ENCODE measurements at places on chromosomes 7 and 10.

DNA sequence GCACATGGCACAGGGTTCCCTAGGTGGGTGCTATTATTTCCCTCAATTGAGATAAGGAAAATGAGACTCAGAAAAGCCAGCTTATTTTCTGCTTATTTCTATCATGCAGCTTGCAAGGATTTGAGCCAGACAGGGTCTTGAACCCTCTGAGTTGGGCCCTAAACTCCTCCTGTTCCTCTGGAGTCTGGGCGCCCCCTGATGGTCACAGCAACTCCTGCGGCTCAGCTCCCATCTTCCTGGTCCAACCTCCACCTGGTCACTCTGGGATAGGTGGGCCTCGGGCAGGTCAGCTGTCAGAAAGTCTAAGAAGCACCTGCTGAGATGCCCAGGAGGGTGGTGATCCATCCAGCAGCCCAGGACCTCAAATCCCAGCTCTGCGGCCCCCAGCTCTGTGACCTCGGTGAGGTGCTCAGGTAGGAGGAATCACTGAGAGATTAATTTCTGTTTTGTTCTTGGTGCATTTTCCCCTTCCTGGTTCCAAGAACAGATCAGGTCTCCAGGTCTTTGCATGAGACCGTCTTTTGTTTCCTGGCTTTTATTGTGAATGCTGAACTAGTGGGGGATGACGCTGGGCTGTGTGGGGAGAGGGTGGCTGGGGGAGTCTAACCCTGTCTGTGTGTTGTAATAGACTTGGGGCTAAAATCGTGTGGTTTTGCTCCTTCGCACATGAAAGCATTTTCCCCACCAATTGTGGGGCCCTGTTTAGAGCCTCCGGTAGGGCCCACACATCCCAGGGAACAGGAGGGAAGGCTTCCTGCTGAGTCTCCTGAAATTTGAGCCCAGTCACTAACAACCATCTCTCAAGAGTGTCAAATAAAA, 32.8 kb downstream of the TMEM130 start:
- DNase-seq: no peak

GRCh38 chr7:89332026-89332425, 536.5 kb upstream of the TEX47 start:
- no peak for DNase-seq

DNA sequence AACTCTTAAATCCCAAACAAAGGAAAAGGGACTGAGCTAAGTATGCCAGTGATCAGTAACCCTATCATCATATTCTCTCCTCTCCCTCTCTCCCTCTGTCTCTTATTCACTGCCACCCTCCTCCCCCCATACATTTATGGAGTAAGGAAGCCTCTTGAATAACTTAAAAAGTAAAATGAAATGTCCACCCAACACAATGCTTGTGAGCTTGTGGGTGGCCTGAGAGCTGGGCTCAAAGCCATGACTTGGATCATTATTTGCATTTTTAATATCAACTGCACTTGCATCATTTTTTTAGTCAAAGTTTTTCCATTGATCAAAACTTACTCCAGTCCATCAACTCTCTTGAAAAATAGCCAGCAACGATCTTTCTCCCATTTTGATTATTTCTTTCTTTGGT, 46.8 kb downstream of the FAM107B start:
- no peak for DNase-seq

DNA sequence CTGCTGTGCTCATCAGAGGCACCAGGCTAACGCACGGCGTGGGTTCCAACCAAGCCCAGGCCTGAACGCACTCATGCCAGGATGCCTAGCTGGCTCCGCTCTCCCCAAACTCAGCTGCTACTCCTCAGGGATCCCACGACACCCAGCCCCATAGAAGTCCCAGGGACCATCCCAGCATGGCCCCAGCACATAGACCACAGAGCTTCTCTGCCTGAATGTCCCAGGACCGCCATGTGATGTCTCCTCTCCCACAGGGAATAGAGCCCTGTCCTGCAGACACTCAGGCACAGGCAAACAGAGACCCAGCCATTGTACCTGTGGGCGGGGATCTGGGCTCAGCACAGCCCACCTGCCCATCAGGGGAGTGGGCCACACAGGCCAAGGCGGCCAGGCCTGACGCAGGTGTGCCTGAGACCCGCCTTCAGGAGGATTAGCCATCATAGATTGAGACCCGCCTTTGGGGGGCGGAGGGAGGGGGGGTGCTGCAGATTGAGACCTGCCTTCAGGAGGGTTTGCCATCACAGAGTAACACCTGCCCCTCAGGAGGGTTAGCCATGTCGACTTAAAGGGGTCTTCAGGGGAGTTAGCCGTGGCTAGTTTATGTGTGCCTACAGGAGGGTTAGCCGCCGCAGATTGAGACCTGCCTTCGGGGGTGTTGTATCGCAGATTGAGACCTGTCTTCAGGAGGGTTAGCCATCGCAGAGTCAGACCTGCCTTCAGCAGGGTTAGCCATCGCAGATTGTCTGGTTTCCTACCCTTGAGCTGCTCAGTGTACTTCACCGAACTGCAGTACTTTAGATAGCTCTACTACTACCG, 29.0 kb downstream of the RASGEF1A start:
- DNase-seq: no peak

DNA sequence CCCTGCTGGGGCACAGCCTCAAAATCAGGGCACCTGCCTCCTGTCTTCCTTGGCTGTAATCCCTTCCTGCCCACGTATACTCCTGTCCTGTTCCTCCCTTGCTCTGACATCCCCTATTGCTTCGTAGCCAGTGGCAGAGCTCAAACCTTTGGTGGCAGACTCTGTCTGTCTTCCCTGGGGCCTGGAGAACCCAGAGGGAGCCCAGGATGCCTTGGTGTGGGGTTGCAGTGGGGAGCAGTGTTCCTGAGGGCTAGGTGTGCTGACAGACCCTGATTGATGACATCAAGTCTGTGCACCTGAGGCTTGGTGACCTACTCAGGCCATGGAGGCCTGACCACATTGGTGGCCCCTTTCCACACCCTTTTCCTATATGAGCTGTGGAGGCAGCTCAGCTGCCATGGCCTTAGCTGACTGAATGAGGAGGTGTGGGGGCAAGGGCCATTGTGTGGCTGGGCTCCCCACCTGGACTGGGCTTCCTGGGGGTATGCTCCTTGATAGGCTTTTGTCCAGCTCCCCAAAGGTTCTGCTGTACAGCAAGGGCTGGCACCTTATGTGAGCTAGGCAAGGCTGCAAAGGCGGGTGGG, 5.4 kb upstream of the GCK start:
- DNase-seq: no peak

DNA sequence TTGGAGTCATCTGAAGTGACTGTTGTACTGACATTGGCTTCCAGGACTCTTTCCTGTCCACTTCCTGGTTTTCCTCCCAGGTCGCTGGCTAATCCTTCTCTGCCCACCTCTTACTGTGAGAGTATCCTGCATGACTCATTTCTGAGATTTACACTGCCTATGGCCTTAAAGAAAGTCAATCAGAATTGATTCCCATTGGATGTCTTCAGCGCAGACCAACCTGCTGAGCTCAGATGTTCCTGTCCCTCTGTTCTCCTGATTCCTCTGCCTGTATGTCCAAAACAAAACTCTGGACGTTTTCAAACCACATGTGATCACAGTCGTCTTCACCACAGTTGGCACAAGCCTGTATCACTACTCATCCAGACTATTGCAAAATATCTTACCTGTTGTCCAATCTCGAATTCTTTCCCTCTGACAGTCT, 262.1 kb downstream of the CREB5 start:
- DNase-seq: no peak

DNA sequence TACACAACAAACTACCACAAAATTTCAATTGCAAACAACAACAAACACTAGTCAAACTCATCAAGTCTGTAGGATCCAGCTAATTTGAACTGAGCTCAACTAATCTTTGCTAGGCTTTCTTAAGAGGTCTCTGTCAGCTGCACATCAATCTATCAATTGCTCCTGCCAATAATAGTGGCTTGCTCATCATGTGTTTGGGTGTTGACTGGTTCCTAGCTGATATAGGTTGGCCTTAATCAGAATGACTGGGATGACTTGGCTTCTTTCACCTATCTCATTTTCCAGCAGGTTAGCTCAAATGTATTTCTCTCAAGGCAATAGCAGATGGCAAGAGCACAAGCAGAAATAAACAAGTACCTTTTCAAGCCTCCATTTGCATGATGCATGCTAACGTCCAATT, 370.3 kb upstream of the NFE2L3 start:
- no peak for DNase-seq

DNA sequence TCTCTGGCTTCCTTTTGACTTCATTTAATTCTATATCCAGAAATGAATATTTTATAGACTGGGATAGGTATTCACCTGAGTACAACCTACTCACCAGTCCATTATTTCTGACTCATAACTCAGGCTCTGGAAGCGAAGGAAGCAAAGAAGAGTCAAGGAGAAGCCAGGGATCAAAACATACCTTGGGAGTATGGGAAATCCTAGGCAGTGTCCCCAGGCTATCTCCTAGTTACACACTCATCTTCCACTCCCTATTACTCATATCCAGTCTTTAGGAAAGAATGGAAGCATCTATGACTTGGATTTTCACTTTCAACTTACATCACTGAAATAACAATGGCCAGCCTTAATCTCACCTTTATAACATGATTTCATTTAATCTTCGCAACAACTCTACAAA, 40.9 kb upstream of the ELAPOR2 start:
- DNase-seq: no peak

DNA sequence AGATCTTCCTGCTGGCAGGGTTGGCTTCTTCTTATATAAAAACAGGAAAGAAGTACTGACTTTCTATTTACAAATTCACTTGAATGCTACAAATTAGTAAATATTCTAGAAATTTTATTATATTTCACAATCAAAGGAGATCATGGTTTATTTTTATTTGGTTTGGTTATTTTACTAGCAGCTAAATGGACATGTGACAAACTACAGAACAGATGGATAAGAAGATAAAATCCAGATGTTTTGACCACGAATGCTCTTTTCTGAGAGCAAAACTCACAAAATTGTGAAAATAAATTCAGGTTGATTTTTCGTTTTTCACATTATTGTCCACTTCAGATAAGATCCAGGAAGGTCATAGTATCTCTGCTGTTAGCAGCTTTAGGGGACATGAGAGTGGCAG, 55.4 kb downstream of the CACNA2D1 start:
- DNase-seq: no peak

GRCh38 chr7:81484261-81484660, 285.6 kb downstream of the HGF start:
- no peak for DNase-seq

GRCh38 chr7:6147627-6148026, 116.5 kb downstream of the ANKRD61 start:
- DNase-seq: no peak

- DNase-seq: no peak
Measured at GRCh38 chr10:20274571-20274970, 458.3 kb downstream of the PLXDC2 start.

DNA sequence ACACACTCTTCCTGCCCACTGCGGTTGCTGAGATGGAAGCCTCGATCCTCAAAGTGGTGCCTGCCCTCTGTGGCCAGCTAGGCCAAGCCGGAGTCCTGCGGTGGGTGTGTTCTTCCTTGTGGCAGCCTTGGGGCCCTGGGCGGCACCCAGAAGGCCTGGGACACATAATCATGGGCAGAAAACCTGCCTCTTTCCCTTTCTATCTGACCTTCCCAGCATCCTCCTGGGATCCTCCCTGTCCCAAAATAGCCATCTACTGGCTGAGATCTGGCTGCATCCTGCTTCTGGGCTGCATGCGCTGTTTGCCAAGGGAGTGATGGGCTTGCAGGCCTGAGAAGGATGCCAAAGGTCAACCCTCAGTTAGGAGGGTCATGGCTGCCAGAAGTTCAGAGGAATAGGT, 23.9 kb downstream of the COL13A1 start:
- DNase-seq: no peak

GRCh38 chr7:45891462-45892402, 3.4 kb downstream of the IGFBP1 start:
- DNase-seq: no peak

GRCh38 chr7:105285118-105285874, 103.4 kb downstream of the SRPK2 start:
- no peak for DNase-seq

DNA sequence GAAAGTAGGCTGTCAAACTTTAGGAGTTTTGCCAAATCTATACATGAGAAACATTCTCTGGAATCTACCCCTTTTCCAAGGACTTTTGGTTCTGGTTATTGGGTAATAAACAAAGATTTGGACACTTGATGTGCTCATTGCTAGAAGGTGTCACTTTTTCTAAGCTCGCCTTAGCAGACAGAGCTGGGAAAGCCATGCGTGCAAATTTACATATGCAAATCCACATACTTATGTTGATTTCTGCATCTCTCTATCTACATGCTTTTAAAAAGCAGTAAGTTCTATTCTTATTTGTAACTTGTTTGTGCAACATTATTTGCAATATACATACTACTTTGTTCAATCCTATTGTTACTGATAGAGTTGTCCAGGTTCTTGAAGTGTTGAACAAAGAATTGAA, 22.5 kb upstream of the GIMAP6 start:
- no peak for DNase-seq

GRCh38 chr7:68706291-68706690, 892.0 kb upstream of the AUTS2 start:
- DNase-seq: no peak

DNA sequence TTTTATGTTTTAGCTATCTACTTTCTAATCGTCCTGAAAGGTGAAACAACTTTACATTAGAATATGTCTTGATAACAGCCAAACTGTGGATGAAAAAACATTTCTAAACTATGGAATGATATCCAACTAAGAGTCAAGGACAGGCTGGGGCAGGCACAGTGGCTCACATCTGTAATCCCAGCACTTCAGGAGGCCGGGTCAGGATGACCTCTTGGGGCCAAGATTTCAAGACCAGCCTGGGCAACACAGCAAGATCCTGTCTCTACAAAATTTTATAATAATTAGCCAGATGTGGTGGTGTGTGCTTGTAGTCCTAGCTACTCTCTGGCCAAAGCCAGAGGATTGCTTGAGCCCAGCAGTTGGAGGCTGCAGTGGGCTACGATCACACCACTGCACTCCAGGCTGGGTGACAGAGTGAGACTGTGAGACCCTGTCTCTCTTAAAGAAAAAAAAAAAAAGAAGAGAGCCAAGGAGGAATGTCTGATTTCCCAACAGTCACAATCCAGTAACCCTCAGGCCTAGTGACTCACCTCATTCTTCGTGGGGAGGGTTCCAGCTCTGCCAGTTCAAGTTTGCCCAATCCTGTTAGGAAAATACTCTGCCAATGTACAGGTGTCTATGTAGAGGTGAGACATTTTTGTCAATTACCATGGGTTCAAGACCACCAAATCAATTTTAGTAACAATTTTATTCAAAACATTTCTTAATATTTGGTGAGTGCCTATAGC, 14.6 kb upstream of the FZD1 start:
- DNase-seq: no peak

DNA sequence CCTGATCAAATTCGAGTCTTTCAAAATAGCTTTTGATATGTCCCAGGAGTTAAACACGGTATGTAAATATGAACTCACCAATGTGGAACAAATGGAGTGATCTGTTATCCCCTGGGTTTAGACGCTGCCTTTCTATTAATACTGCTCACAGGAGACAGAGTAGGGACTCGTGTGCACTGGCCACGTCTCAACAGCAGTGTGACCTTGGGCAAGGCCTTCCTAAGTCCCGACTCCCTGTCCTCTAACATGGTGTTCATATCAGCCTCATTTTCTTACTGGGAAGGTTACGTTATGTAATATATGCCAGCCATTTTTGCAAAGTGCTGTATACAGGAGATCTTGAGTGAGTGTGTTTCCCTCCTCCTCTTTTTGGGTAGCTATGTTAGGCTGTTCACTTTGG, 1.8 kb downstream of the WDR37 start:
- no peak for DNase-seq

GRCh38 chr10:93751832-93752231, 5.9 kb upstream of the LGI1 start:
- DNase-seq: no peak

All from CD4-positive, alpha-beta T cell treated with Interleukin-4 for 4 hours (primary cell).